ENCODE measurements at places on chromosomes 1 and 21.

GRCh38 chr1:13725714-13726175 lies 25.8 kb downstream of the PRDM2 start:
- DNase-seq, result no peak

- DNase-seq, result no peak
Measured at GRCh38 chr1:192382758-192383157, 66.0 kb downstream of the RGS21 start.

GRCh38 chr1:166695115-166695514 lies 144.2 kb upstream of the POGK start:
- DNase-seq, result no peak

DNA sequence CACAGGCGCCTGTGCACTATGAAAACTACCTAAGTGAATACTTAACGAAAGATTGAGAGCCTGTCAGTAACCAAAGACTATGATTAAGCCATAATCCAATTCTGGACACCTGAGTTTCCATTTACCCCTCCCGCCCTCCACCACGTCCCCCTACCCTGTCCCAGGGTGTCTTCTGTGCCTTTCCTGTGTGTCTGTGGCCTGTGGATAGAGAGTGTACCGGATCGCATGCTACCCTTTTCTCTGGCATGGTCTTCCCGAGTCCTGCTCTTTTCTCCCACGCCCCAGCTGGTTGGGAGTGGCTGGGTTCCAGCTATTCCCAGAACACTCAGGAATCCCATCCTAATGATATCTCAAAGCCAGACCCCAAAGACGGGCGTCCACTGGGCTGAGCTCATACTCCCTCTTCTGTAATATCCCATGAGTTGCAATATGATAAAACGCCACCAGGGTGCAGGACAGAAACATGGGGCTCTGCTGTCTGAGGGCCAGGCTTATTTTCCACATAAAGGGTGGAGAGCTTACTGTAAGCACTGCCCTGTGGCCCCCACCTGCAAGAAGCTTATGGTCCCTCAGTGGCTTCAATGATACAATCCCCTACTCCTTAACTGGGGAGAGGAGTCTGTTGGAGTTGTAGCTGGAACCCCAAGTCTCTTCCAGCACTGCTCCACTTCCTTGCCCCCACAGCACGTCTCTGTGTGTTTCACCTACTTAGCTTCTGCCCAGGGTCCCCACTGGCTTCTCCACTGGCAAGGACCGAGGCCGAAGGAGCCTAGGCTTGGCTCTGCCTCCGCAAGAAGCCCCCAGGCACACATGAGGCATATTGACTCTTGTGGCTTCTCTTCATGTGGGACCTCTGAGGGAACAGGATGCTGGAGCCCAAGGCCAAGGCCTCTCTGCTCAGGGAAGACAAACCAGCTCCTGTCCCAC lies 17.6 kb upstream of the ALX3 start:
- DNase-seq, result peak; percentile 71

DNA sequence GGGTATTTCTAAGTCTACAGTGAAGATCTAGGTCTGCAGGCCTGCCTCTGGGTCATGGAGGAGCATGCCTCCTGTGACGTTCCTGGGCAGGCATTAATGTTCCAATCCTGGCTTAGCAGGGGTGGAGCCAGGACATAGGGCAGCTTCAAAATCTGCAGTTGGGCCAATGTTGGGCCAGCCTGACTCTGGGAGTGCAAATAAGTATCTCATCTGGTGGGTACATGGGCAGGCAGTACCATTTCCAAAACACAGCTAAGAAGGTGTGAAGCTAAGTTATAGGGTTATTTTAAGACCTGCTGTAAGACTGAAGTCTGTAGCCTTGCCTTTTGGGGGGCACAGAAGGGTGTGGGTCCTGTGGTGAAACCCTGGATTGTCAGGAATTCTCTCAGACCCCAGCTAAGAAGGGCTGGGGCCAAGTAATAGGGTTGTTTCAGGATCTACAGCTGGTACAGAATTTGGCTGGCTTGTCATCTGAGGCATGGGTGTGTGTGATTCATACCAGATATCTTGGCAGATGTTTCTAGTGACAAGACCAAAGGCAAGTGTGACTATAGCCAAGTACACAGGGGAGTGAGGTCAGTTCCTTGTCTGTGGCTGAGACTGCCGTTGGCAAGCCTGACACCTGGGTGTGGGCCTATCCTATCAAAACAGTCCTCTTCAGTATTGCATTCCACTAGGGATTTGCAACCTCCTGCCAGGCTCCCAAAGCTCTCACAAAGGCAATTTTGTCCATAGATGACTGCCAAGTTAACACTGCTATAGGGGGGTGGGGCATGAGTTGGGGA lies 468.7 kb upstream of the B3GALT2 start:
- DNase-seq, result no peak

GRCh38 chr1:6094801-6095505 lies 49.3 kb downstream of the KCNAB2 start:
- no peak for DNase-seq

- DNase-seq, result peak; percentile 52
Measured at GRCh38 chr1:108816049-108816893, 40.6 kb downstream of the AKNAD1 start.

DNA sequence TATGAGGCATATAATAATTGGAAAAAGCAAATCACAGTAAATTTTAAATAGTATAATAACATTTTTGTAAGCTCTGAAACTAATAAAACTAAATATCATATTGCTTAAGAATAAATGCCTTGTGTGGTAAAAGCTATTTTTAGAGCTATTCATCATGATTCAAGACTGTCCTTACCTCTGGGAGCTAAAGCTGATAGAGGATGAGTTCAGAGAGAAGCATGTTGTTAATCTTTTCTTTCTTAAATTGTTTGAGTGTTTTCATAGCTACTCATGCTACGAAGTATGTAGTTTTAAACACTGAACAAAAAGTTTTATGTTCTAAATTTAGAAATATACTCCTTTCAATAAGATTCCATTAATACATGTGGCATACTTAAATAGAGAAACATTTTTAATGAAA lies 30.5 kb downstream of the IFI16 start:
- no peak for DNase-seq

GRCh38 chr1:178434360-178434759 lies 62.4 kb downstream of the CLEC20A start:
- no peak for DNase-seq

DNA sequence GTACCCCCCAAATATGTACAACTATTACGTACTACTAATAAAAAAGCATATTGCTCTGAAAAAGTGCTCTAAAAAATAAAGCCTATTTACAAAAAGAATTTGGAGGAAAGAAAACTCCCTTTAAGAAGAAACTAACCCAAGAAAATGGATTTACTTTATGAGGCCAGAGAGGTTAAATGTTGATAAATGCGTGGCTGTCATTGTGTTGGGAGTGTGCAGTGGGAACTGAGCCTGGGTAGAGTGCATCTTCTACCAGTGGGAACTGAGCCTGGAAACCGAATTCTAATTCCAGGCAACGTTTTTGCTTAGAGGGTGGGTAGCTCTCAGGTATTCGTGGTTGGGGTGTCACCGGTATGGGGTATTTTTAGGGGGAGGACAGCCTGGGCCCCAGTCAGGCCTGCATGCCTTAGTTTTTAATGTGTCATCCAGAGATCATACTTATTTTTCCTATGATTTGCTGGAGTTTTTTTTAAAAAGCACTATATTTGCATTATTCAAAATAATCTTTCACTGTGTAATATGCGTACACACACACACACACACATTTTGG lies 24.1 kb upstream of the RNF187 start:
- DNase-seq, result no peak

DNA sequence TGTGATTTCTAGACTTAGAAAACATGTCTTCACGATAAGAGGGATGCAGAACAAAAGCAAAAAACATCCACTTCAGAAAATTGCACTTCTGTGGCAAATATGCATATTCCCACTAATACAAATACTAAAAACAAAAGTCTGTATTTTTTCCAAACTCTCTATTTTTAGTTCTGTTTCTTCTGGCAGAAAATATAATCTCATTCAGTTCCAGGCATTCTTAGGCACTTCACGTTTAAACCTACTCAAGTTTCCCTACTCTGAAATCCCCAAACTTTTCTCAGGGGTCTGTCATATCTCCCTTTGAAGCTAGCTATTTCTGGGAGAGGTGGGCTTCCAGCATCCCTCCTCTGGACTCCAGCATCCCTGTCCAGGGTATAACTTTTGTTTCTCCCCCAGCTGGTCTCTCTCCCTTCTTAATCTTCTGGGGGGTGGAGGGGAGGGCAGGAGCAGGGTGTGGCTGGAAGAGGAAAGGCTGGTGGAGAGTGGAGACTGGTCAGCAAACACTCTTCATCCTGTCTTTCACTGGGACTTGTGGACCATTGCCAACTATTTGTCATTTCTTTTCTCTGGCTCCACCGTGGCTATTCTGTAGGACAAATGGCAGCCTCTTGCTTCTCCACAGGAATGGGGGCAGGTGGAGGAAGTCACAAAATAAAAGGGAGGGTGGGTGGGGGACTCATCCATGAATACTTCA lies 19.6 kb upstream of the NCF2 start:
- DNase-seq, result no peak

DNA sequence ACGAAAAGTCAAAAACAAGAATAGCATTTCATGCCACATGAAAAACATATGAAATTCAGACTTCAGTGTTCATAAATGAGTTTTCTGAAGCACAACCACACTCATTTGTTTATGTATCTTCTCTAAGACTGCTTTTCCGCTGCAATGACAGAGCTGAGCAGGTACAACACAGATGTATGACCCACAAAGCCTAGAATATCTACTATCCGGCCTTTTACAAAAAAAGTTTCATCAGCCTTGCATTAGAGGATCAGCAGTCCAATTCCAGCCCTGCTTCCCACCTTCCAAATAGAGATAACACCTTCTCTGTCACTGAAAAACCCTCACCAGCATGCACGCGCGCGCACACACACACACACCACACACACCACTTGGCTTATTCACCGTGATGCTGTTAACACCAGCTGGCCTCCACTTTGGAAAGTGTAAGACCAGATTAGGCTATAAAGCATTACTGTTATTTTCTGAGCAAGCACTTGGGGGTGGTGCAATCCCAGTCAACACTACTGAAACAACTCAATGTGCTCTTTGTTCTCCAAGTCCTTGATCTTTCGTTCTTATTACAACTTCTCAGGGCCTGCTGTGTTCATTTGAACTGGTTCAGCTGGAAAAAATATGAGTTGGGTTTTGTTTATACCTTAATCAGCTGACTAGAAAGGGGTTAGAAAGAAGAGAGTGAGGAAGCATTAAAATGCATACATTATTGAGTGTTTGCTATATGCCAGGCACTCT lies 90.0 kb downstream of the GLUL start:
- peak; percentile 51 for DNase-seq

GRCh38 chr1:2074944-2075740 lies 24.9 kb downstream of the PRKCZ start:
- no peak for DNase-seq

DNA sequence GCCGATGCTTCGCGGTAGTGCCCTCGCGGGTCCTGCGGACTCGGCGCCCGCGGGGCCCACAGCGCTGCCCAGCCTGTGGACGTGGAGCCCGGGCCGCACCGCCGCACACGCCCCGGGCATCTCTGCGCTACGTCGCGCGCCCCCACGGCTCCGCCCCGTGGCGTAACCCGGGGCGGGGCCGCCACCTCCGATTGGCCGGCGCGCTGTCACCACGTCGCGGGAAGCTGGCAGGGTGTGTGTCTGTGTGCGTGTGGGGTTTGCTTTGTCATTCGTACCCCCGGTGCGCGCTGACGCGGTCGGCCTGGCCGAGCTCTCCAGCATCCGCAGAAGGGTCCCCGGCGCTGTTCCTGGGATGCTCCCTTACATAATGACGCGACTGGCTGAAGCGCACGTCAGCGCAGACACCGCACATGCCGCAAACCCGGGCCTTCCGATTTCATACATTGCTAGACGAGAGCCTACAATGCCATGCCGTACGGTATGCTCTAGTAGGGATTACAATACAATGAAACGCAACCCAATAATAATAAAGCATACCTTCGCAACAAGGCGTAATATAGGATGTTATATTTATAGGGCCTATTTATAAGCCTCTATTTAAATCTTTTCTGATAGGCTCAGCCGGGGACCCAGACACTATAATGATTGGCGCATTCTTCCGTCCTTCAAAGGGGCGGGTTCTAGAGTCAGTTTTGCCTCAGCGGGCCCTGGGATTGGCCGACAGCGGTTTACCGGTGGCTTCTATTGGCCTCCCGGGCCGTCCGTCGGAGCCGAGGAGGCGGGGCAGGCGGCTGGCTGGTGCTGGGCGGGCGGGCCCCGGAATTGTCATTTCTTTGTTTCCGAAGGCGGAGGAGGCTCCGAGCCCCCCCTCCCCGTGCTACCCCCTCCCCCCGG lies at the start of gene MACO1:
MACO1 (plus strand) TSS at position 825 of the 894 bp plus-strand sequence. CDS start 202 bp downstream, outside the sequence.
- peak; percentile 98 for DNase-seq

- DNase-seq, result no peak
Measured at GRCh38 chr1:214271174-214271858, 9.6 kb upstream of the SMYD2 start.

- peak; percentile 86 for DNase-seq
Measured at GRCh38 chr1:37478451-37478881, 4.1 kb downstream of the ZC3H12A start.

DNA sequence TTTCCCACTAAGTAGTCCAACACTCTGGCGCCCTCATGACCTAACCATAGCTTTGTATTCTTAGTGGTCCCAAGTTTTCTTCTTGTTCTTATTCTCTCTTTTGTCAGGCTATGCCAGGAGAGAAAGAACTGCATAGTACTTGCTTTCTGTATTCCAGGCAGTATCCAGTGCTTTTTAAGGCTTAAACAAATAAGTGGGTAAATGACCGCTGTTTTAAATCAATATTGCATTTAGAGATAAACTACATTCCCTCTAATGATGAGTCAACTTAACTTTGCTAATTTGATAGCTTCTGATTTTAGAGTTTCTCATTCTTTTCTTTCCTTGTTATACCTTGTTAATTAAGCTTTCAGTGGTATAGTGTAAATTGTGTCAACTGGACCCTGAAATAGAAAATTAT lies 139.6 kb downstream of the ZP4 start:
- DNase-seq, result no peak

DNA sequence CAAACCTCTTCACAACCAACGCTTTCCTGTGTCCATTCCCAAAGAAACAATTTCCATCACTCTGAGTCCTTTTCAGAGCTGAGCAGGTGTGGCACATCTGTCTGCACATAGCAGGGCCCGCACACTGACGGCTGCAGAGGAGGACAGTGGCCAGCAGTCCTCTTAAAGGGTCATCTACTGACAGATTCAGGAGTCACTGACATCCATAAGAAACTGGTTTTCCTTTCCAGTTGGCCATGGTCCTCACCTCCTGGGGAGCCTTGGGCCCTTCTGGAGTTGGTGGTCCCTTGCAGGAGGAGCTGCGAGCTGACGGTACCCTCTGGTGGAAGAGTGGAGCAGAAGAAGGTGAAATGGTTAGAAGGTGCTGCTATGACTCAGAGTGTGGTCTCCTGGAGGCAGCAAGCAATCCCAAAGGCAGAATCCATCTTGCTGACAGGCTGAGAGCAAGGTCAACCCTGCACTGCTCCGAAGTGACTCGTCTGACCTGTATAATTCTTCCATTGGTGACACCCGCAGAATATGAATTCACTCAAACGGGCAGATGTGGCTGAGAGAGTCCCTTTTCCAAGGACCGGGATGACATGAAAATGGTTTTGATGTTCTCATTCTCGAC lies 278.5 kb upstream of the C1orf174 start:
- DNase-seq, result no peak

DNA sequence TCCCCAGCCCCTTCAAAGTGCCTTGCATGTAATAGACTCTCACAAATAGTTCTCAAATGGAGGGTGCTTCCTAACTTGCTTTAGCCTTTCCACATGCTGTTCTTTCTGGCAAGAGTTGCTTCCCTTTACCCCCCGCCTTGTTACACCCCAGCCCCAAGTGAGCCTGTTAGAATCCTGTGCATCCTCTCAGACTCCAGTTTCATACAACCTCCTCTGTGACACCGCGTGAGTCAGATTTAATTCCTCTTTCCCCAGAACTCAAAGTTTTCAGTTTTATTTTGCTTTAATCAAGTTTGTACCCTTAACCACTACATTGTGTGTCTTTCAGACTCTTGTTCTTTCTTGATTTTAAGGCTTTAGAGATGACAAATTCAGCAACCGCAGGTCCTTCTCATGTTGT lies 234.5 kb upstream of the HOOK1 start:
- DNase-seq, result peak; percentile 79
